ENCODE measurements at places on chromosomes 7 and 10. TPM values are rescaled to one million over a fixed set of nuclear protein-coding genes. Genes with fewer than 3 reads are reported as not detected.

RARRES2 gene
- total RNA-seq, result not detected

EVX1 gene
- total RNA-seq, result not detected

AKR1D1 gene
- not detected for total RNA-seq

TFEC gene
- total RNA-seq, result 0.31 TPM

TMEM213 gene
- 0.26 TPM for total RNA-seq

HGF gene
- total RNA-seq, result not detected

CPN1 gene
- not detected for total RNA-seq

ANKRD26 gene
- 8.2 TPM for total RNA-seq

SEMA3D gene
- not detected for total RNA-seq

C7orf57 gene
- 0.28 TPM for total RNA-seq

GPR15LG gene
- not detected for total RNA-seq

TMEM229A gene
- total RNA-seq, result not detected

MGMT gene
- 19.2 TPM for total RNA-seq

EBLN1 gene
- not detected for total RNA-seq

ST8SIA6 gene
- 2.1 TPM for total RNA-seq

All from activated naive CD4-positive, alpha-beta T cell treated with anti-CD3 and anti-CD28 coated beads, Interleukin-2, amount 10 ng/mL, durations not matched to agents 5 hours and 36 hours (primary cell).